ENCODE measurements at places on chromosomes 1 and 21.
A peak's percentile ranks its signal among the peaks of the same experiment; 100 is the strongest.

GRCh38 chr1:173255214-173255813, 48.2 kb upstream of the TNFSF4 start:
- DNase-seq: no peak

DNA sequence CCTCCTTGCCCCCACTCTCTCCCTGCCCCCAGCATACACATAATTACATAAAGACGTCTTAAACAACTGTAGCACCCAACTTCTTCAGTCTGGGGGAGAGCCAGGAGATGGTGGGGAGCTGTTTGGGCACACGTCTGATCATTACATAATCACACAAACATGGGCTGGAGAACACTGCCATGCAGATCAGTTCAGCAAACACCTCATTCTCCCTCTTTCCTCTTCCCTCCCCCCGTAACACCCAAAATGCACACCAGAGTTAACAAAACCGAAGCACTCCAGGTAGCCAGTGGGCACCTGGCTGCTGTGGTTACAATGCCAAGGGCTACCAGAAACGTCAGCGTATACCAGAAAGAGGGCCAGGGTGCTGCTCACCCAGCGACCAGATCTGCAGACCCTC, 1.6 kb downstream of the HIVEP3 start:
- DNase-seq: no peak

GRCh38 chr1:80221319-80221718, 1214.8 kb upstream of the ADGRL4 start:
- no peak for DNase-seq

GRCh38 chr1:63152572-63152971, 169.8 kb upstream of the FOXD3 start:
- DNase-seq: no peak

- DNase-seq: no peak
Observed at GRCh38 chr1:6116137-6116536, 64.0 kb downstream of the CHD5 start.

- DNase-seq: no peak
Observed at GRCh38 chr1:17207540-17207939, 2.6 kb downstream of the PADI1 start.

- no peak for DNase-seq
Observed at GRCh38 chr1:22282364-22282995, 139.6 kb upstream of the WNT4 start.

GRCh38 chr1:244662599-244662998, 9.7 kb downstream of the DESI2 start:
- no peak for DNase-seq

DNA sequence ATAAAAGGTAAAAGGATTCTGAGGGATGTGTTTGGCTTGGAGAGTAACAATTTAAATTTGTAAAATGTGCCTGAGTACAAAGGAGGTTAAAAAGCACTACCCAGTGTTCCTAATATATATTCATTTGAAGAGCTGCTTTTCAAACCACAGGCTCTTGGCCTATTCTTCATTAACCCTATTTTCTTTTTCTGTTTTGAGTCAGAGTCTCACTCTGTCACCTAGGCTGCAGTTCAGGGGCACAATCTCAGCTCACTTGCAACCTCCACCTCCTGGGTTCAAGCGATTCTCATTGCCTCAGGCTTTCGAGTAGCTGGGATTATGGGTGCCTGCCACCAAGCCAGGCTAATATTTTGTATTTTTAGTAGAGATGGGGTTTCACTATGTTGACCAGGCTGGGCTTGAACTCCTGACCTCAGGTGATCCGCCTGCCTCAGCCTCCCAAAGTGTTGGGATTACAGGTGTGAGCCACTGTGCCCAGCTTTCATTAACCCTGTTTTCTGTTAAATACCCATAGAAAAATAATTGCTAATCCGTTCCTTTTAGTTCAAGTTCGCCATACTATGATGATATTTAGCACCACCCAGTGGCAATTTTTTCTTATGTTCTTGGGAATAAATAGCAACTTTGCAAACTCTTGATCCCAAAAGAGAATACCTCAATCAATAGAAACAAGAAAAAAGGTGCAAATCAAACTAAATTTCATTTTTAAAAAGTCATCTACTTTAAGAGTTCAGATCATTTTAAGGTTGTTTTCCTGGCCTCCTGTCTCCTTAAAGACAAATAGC, 30.5 kb downstream of the ZBTB8OS start:
- no peak for DNase-seq

DNA sequence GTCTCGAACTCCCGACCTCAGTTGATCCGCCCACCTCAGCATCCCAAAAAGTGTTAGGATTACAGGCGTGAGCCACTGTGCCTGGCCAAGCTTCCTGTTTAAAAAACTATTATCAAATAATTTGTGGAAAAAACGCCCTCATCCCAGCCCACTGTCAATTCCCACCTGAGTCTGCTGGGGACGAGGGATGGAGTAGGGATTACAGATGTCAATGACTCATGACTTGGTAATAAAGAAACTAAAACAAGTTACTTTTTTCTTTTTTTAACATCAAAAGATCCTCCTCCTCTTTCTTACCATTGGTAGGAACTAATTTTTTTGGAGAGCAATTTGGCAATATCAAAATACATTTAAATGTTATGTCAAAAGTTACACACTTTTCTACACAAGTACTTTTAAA, 9.7 kb downstream of the CNN3 start:
- DNase-seq: no peak

DNA sequence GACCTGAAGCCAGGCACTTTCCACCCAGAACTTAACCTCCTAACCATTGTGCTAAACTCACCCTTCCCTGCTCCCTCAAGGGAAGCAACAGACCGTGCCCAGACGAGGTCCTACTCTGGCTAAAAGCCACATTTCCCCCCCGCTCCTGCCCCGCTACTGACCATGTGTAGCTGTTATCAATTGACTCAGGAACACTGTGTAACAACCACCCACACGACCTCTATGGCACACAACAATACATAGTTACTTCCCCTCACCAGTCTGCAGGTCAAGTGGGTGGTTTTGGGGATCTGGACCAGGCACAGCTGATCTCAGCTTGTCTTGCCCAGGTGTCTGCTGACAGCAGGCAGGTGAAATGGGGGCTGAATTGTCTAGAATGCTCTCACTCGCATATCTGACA, 40.1 kb downstream of the CAMK2N1 start:
- no peak for DNase-seq

GRCh38 chr1:179079113-179079761, 2.6 kb upstream of the TOR3A start:
- peak; percentile 48 for DNase-seq

DNA sequence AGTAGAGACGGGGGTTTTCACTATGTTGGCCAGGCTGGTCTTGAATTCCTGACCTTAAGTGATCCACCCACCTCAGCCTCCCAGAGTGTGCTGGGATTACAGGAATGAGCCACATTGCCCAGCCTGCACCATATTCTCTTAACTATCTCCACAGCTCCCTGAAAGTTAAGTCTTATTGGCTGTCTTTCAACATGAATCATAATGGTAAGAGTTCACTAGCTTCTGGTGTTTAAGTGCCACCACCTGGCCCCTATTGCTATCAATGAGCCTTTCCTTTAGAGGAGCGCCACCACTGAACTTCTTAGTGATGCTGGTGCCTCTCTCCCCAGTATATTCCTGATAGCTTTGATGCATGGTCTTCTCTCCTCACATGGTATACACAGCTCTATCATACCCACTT, 15.7 kb downstream of the ZFYVE9 start:
- DNase-seq: no peak
